NCI-H187 (cell line): ENCODE measurements at places on chromosomes 12 and 14.

DNA sequence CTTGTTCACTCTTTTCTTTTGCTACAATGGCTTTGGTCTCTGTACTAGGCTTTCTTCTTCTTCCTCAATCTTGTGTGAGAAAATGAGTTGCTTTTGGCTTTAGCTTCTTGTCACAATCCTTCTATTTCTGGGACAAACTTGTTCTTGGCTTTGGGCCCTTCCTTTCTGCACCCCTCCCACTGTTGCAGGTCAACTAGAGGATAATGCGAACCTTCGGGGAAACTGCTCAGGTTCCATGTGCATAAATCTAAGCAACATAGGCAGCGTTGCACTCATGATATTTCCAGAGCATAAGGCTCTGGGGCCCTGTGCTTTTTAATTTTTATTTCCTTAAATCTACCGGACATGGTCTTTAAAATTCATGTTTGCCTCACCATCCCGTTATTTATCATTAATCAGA is 89.8 kb upstream of the LRIG3 start:
- no peak for DNase-seq

- no peak for DNase-seq
Observed at GRCh38 chr12:132513070-132513398, 23.1 kb downstream of the FBRSL1 start.

DNA sequence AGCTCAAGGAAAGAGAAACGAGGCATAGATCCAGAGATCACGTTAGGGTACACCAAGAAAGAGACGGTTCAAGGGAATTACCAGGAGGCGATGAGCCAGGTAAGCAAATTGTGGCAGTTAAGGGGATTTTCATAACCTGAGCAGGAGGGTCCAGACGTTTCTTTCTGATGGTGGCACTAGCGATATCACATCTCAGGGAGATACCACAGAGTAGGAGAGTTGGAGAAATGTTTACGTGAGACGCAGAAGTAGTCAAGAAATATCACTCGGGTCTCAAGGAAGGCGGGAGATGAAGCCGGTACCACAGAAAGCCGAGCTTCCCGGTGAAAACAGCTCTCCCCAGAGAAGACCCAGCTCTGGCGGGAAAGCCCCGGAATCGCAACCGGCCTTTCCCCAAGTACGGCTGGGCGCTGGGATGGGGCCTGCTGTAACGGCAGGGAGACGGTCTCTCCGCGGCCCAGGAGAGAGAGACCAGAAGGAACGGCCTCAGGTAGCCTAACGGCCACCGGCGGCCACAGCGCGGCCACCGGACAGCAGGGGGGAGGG is 485 bp downstream of the SENP1 start:
- peak; percentile 75 for DNase-seq

GRCh38 chr12:95607642-95608041 is 56.4 kb upstream of the USP44 start:
- DNase-seq: no peak

DNA sequence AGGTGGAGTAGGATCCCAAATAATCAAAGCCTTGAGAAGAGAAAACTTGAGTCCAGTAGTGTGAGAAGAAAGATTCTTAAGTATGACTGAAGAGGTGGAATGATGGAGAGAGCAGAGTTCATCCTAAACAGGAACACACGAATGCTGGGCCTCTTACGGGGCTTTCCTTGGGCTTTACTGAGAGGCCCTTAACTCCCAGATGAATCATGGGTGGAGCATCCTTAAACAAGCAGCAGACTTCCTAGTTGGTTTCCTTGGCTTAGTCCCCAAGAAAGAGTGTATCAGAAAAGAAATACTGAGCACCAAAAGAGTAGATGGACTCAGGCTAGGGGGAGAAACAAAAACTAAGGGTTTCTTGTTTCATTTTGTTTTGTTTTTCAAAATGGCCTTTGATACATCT is 132.5 kb downstream of the GPR135 start:
- DNase-seq: no peak

DNA sequence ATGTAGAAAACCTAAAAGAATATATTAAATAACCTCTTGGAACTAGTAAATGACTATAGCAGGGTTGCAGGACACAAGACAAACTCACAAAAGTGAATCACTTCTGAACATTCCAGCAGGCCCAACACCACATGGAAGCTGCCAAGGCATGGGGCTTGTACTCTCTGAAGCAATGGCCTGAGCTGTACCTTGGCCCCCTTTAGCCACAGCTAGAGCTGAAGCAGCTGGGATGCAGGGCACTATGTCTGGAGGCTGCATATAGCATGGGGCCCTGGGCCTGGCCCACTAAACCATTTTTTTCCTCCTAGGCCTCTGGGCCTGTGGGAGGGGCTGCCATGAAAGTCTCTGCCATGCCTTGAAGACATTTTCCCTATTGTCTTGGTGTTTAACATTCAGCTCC is 1067.3 kb downstream of the LRFN5 start:
- no peak for DNase-seq

DNA sequence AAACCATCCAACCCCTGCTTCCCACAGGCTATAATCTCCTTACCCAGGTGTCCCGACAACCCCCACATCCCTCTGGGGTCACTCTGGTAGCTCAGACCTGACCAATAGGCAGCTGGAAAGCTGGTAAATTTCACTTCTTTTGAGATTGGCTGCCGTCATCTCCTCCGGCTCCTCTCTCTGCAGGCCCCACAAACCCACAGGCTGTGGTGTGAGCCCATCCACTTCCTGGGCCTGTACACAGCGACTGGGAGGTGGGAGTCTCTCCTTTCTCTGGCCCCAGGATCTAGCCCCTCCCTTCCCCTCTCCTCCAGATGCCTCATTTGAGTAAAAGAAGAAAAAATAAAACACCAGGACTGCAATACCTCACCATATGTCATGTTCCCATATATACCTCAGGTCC is 709 bp downstream of the INHBC start:
- no peak for DNase-seq

GRCh38 chr12:53804429-53804828 is 52.6 kb upstream of the CISTR start:
- no peak for DNase-seq

DNA sequence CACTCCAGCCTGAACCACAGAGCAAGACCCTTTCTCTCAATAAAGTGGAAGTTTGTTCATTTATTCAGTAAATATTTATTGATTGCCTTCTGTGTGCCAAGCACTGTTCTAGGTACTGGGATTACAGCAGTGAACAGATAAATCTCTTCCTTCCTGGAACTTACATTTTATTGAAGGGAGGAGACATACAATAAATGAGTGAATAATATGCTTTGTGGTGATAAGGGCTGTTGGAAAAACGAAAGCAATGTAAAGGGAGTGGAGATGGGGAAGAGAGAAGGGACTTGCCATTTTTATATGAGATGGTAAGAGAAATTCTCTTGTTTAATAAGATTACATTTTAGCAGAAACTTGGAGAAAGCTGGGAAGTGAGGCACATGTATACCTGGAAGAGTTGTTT is 1.6 kb downstream of the GSKIP start:
- DNase-seq: no peak

GRCh38 chr12:9669019-9669326 is 540 bp upstream of the CLEC2D start:
- DNase-seq: no peak

- DNase-seq: no peak
Observed at GRCh38 chr12:49633703-49634345, 10.5 kb downstream of the PRPF40B start.

DNA sequence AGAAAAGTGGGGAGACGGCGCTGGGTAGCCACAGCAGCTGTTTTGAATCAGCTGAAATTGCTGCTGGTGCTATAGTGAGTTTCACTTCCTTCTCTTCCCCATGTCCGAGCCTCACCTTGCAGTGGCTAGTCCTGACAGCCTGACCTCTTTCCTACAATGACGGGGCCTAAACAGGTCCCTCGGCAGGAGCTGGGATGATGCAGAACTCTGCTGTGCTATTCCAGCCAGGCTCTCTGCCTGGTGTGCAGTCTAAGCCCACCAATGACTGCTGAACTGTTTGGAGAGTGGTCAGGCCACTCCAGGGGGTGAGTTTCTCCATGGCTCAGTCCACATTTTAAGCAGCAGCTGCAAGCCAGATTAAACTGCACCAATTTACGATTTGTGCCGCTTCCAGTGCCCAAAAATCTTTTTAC is 207.3 kb downstream of the TTC7B start:
- no peak for DNase-seq

DNA sequence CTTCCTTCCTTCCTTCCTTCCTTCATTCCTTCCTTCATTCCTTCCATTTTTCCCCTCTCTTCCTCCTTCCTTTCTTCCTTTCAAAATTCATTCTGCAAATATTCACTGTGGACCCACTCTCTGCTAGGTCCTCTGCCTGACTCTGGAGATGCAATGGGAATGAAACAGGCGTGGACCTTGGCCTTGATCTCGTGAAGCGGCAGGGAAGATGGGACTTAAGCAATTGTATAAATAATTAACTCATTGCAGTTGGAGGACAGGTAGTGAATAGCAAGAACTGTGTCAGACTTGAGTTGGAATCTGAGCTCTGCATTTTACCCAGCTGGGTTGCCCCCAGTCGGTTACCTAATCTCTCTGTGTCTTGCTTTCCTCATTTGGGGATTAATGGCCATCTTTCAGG is 230.6 kb upstream of the LHX5 start:
- no peak for DNase-seq

DNA sequence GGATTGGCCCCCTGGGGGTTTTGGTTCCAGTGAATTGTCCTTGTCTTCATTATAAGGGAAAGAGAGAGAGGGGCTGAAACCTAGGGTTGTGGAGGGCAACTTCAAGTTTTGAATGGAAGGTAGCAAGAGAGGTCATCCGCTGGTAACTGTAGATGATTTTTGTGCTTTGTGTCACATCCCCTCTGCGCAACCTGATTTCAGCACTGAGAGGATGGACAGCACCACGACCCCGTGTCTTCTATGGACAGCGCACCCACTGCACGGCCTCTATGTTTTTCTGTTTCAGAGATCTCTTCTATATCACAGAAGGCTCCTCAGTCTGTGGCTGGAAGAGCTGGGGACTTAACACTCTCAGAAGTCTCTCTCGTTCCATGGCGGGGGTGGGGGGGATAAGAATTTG is 127.0 kb upstream of the RPH3A start:
- DNase-seq: no peak

DNA sequence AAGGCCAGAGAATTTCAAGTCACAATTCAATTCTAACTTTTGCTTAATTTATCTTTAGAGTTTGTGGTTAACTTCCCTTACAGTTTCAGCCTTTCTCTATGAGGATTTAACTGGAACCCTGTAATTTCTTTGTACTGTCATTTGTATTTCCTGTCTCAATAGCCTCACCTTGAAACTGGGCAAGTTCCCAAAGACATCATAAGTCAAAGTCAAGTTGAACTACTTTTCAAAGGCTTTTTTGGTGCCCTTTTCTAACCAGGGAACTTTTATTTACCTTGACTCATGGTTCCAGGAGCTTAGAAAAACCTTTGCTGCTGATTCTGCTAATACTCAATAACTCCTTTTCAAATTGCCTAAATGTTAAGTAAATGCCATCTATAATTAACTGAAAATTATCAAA is 200.8 kb upstream of the KRR1 start:
- no peak for DNase-seq

DNA sequence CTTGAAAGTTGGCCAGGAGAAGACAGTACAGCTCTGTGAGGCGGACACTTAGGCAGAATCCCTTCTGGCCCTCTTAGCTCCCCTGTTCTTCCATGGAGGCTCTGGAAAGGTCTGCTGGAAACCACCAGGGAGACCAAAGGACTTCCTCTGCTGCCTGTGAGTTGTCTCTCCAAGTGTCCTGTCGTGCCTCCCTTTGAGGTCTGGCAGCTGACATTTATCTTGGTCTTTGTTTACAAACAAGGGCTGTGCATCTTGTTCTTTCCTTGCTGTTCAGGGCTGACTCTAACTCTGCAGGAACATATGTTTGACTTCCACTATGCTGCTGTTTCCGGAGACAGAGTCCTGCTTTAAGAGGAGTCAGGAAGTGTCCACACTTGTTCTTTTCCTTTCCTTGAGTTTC is 159.9 kb upstream of the FRMD6 start:
- DNase-seq: no peak
